Stimulated activated CD8-positive, alpha-beta memory T cell treated with anti-CD3 and anti-CD28 coated beads, Interleukin-7, amount 100 ng/mL, for 48 hours (primary cell): ENCODE measurements at places on chromosomes 7 and 10.

DNA sequence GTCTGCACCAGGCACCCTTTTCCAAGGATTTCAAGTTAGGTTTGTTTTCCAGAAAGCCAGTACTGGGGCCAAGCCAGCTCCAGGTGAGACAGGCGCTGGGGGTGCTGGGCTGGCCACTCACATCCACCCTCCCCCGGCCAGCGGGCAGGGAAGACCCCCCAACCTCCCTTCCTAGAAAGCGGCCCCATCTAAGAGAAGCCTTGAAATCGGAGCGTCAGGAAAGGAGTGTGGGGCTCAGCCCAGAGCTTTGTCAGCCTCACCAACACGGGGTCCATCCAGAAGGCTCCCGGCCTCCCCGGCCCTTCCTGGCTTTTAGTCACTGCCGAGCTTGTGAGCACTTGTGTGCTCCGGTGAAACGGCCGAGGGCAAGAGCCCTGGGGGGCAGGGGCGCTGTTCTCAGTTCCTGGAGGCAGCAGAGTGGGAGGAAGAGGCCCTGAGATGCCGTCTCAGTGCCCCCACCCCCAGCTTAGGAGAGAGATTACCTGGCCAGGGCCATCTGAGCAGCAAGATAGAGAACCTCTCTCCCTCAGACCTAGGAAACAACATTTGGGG lies 39.6 kb downstream of the PDGFA start:
- no peak for DNase-seq

DNA sequence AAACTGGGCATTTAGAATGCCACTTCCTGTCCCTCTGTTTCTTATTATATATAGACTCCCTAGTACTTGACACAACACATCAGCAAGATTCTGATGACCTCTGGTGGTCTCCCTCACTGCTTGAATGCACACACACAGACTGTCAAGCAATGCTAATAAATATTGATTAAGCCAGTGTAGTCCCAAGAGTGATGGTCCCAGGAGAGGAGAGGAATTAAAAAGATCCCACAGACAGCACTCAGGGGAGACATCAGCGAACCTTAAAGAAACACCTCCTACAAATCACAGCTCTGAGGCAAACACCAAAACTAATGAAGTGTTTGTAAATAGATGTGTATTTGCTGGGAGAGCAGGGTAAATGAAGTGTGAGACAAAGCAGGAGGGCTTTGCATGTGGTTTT lies 1291.2 kb downstream of the XPNPEP1 start:
- no peak for DNase-seq

GRCh38 chr7:134420424-134421125 lies 38.3 kb downstream of the AKR1B1 start:
- no peak for DNase-seq

- DNase-seq: no peak
These were observed 3.1 kb upstream of the TMEM26 start for GRCh38 chr10:61456095-61456789.

- DNase-seq: no peak
These were observed 48.9 kb downstream of the ZMYND11 start for GRCh38 chr10:184174-184573.
